Fibroblast of lung (primary cell): ENCODE measurements at places on chromosomes 6 and 20. TPM values are rescaled to one million over a fixed set of nuclear protein-coding genes. Genes with fewer than 3 reads are reported as not detected.

DNA sequence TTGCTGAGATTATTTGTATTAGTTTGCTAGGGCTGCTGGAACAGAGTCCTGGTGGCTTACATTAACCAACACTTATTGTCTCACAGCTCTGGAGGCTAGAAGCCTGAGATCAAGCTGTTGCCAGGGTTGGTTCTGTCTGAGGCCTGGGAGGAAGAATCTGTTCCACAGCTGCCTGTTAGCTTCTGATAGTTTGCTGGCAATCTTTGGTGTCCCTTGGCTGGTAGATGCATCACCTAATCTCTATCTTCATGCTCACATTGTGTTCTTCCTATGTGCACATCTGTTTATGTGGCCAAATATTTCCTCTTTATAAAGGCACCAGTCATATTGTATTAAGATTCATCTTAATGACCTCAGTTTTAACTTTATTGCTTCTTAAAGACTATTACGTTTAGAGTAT is 19.5 kb downstream of the SF3B5 start:
- peaks cover 5% of the 10 kb centered on the region for H3K27me3 ChIP-seq
- H3K4me3 ChIP-seq: no peak overlapping the region
- no peaks in the 10 kb centered on the region for H3K4me1 ChIP-seq
- H3K27ac ChIP-seq: no peak overlapping the region
- H3K36me3 ChIP-seq: no peaks in the 10 kb centered on the region
- DNase-seq: no peak

- no peaks in the 10 kb centered on the region for H3K4me1 ChIP-seq
- no peak overlapping the region for H3K27ac ChIP-seq
- H3K4me3 ChIP-seq: no peak overlapping the region
Measured at GRCh38 chr20:58765780-58766179, 73.2 kb downstream of the NPEPL1 start.

DNA sequence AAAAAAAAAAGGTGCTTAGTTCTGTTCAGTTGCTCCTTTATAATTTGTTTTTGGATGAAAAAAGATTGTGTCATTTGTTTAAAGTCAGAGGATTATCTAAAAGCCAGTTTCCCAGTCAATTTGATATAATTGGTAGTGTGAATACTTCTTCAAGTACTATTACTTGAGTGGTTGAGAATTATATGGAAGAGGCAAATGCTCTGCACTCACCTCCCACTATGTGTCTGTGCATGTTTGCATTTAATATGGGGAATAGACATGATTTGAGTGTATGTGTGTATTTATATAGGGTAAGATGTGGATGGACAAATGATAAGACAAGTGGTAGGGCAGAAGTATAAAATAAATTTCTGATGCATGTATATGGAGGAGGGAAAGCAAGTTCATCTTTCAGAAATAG is 15.8 kb downstream of the GJA1 start:
- no peak overlapping the region for H3K4me3 ChIP-seq
- no peaks in the 10 kb centered on the region for H3K4me1 ChIP-seq
- no peak overlapping the region for H3K27ac ChIP-seq
- no peak for DNase-seq
- H3K36me3 ChIP-seq: peaks cover 5% of the 10 kb centered on the region

GRCh38 chr6:119330520-119331113 is 18.9 kb downstream of the MAN1A1 start:
- no peak overlapping the region for H3K27ac ChIP-seq
- no peaks in the 10 kb centered on the region for H3K4me1 ChIP-seq
- H3K27me3 ChIP-seq: no peaks in the 10 kb centered on the region
- H3K4me3 ChIP-seq: no peak overlapping the region
- no peak for DNase-seq

MCHR2 gene
- not detected in 2 replicates for total RNA-seq

KCNK17 gene
- total RNA-seq: not detected in 2 replicates

ASIP gene
- total RNA-seq: not detected in 2 replicates

TMEM244 gene
- not detected in 2 replicates for total RNA-seq
